ENCODE measurements at places on chromosomes 3 and 15. TPM values are rescaled to one million over a fixed set of nuclear protein-coding genes. Genes with fewer than 3 reads are reported as not detected.

SSR3 gene
- 78.1 TPM for total RNA-seq

GRCh38 chr3:152720951-152721718, 113.8 kb upstream of the P2RY1 start:
- no peak for DNase-seq
- no peaks in the 10 kb centered on the region for H3K27me3 ChIP-seq
- H3K36me3 ChIP-seq: no peaks in the 10 kb centered on the region
- no peak overlapping the region for H3K4me3 ChIP-seq

DNA sequence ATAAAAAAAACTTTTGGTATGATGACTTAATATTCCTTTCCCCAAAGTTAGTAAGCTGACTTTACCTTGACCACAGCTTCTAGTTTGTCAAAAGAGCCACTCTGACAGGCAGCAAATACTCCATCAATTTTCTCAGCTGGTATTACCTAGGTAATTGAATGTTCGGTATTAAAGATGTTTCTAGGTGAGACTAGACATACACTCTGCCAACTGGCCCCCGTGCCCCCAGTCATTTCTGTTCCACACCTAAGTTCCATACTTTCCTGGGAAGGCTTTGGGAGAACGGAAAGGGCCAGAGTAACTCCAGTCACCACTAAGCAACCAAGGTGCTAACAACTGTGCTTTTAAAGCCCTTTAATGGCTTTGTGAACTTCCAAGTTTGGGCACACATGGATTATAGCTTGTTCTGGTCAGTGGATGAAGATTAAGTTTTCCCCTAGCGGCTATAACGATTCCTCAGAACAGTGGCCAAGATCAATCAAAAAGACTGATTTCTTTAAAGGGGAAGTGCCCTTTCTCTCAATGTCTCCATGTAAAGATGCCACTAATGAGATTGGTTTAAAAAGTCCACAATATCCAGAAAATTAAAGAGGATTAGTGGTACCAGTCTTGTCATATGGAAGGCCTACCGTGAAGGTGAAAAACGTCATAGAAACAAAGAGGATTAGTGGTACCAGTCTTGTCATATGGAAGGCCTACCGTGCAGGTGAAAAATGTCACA, 7.0 kb downstream of the EIF4A2 start:
- no peak for DNase-seq
- peaks cover 36% of the 10 kb centered on the region for H3K4me1 ChIP-seq
- H3K27ac ChIP-seq: peak overlapping the region; percentile 4
- H3K27me3 ChIP-seq: no peaks in the 10 kb centered on the region
- peaks cover 21% of the 10 kb centered on the region for H3K36me3 ChIP-seq

DNA sequence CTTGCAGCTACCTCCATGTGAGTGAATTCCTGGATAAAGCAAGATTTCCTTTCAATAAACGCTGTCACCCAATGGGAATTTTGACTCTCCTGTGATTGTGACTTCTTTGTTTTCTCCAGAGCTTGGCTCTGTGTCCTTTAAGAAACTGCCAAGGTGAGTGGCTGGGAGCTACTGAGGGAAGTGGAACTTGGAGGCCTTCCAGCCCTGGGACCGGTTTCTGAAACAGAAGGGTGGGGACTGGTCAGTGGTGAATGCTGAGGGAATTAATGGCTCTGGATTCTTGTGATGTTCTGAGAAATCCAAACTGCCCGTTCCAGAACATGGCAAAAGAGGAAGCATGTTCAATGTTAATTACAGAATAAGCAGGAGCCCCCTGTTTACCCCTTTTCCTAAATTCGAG, 41.1 kb upstream of the MYZAP start:
- no peaks in the 10 kb centered on the region for H3K27me3 ChIP-seq
- H3K4me3 ChIP-seq: no peak overlapping the region
- no peak for DNase-seq

DNA sequence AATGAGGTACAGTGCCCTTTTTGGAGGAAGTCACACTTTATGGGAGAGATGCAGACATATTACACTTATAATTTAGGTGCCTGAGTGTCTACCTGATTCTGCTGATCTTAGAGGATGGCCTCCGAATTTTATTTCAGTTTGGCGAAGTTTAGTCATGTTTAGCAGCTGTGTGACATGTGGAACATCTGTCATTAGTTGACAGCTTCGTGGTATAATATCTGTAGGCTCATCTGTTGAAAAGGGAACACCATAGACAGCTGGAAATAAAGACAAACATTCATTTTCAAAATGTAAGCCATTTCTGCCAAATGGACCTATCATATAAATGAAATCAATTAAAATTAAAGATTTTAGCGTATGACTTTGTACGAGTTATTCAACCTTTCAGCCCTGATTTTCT, 165.4 kb downstream of the CFAP20DC start:
- H3K4me3 ChIP-seq: no peak overlapping the region
- no peak for DNase-seq
- peaks cover 7% of the 10 kb centered on the region for H3K4me1 ChIP-seq
- no peaks in the 10 kb centered on the region for H3K36me3 ChIP-seq
- no peaks in the 10 kb centered on the region for H3K27me3 ChIP-seq

Data from sigmoid colon (tissue), 7 donors.